ENCODE measurements at places on chromosomes 12 and 14.

DNA sequence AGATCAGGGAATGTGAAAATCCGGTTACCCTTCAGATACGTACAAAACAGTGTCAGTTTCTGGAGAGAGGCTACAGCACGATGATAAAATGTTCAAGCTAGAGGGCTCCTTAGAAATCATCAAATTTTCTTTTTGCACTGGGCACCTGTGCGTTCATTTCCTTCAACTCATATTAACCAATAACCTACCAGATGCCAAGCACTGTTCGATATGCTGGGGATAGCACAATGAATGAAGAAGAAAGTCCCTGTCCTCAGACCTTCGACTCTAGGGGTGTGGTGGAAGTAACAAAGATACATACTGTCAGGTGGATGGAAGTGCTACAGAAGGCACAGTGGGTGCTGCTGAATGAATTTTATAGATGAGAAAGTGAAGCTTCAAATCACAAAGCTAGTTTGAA lies 172.3 kb downstream of the FOXN3 start:
- no peak for DNase-seq

DNA sequence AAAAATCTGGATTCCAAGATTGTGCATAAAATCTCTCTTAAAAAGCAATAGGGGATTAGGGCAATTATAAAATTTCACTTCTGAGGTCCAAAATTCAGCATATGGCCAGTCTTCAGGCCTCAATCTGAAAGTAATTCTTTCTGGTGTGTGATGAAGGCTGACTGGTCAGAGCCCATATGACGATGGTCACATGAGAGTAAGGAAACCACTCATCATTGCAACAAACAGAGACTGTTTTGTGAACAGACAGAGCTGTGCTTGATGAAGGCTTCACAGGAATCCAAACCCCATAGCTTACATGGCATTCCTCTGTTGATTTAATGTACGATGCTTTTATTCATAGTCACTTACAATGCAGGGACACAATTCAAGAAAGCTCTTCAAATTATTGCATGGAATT lies 238.1 kb downstream of the APAF1 start:
- DNase-seq = no peak

GRCh38 chr14:97117693-97118092 lies 320.5 kb downstream of the VRK1 start:
- DNase-seq = no peak

DNA sequence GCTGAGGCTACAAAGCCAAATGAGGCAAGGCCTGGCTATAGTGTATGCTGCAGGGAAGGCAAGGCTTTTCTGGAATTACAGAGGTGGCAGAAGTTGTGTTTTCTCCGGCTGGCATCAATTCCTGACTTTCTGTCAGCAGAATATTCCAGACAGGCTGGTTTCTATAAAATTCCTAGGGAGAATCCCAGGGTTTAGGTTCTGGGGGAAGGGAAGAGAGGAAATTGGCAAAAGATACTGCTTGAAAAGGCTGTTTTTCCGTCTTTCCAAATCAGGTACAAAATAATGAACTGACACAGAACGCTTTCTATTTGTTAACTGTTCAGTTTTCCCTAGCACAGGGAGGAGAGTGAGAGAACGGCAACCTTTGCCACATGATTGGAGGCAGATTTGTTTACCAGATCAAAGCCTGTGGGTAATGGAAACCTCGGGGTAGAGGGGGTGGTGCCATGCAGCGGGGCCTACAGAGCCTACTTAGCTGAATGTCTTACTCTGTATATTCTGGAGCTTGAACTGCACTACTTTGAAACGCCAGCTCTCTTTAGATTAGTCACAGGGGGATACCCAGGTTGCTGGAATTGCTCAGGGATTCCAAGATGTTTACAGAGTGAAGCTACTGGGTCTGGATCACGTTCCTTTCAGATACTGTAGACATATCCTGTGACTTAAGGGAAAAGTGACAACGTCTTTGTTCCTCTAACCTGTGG lies 65.8 kb upstream of the DACT1 start:
- DNase-seq = no peak

- DNase-seq = no peak
Observed at GRCh38 chr12:113825705-113826104, 140.4 kb downstream of the RBM19 start.

DNA sequence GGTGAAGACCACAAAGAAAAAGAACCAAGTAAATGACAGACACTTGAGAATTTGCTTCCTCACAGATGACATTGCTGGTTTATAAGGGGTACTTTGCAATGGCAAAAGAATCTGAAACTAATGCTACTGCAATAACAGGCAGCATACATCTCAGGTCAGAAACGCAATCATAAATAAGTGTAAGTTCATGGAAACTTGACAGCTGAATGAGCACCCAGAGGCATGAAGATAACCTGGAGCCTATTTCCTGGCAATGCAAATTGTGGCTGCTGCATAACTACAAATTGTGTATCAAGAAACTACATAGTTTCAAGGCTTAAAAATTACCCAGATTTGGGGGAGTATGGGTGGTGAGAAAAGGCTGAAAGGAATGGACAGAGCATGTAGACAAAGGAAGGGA lies 8.5 kb upstream of the MYO1A start:
- DNase-seq = no peak

DNA sequence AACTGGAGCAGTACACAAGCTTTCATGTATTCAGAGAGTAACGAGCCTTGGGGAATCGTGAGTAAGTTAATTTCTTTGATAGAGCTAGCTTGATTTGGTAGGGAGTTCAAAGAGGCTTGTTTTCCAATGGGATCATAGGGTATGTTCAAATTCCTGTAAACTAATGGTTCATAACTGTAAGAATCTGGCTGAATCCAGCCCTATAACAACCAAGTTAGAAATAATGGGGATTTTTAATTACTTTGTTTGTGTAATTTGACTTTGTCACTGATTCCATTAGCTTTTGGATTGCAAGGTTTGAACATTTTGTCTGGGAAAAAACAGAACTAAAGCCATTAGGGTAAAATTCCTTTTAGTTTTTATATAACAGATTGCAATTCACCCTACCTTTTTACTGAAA lies 94.0 kb downstream of the WNK1 start:
- DNase-seq = no peak

DNA sequence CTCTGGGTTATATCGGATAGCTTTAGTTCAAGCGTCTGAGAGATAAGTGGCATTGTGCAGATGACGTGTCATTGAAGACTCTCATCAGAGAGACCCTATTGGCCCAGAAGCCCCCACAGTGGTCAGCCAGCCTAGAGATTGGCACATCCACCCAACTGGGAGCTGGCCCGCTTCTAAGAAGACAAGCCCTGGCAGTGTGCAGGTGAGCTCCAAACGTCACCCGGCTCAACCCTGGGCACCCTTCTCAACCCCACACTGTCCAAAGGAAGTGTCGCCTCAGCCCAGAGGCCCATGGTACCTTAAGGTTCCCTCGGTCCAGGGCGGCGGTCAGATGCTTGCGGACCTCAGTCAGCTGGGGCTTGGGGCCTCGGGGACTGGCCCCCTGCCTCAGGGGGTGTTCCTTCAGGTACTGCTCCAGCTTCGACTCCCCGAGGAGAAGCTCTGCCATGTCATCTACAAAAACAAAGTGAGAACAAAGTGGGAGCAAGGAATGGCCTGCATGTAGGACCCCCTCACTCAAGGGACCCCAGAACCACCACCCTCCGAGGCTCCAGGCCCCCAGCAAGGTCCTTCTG lies 30.3 kb downstream of the TTC7B start:
- DNase-seq = no peak

DNA sequence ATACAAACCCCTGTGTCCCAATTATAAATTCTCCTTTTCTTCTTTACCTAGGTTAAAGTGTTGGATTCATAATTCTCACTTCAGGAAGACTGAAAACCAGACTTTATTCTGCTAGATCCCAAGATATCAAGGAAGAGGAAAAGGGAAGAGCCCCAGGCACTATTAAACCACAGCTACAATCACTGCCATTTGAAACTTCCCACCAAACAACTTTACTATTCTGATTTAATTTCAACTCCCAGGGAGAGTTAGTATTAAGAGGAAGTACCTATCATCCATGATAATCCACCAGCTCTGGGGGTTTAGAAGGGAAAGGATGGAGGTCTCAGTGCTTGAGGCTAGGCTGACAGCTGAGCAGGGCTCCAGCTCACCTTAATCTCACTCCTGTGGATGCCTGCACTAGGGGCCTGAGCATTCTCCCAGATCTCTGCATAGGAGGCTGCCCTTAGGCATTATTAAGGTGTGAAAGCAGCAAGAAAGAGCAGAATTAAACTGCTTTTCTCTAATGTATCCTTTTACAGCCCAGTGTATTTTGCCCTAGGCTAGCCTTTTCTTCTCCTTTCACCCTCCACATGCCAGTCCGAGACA lies 52.9 kb downstream of the MYF5 start:
- DNase-seq = no peak

DNA sequence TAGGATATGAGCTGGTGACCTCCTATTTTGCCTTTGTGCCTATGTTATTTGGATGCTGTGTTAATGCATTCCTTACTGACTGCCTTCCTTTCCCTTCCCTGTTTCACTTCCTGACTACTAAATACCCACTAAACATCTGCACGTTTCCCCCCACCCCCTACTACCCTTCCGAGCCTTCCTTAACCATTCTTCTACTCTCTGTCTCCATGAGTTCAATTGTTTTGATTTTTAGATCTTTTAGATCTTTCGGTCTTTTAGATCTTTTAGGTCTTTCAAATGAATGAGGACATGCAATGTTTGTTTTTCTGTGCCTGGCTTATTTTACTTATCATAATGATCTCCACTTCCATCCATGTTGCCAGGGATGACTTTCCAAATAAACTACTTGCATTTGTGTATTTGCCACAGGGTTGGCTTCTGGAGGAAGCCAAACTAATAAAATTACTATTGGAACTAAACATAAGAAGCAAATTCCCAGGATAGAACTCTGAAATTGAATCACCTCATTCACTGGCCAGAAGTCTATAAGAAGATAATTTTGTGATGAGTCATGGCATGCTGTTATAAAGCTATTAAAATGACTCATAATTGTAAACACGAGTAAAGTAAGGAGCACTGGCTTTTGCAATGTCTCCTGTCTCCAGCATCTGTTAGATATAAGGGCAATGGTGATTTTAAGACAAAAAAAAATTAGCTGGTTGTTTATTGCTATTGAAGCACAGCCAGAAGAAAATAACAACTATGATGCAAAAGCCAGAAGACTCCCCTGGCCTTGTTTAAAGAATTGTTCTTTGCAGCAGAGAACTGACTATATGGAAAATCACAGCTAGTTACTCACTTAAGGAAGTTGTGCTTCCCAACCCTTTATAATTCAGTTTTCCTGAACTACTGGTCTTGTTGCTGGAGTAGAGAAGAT lies 586.3 kb downstream of the LRFN5 start:
- no peak for DNase-seq

GRCh38 chr14:104350463-104351185 lies 212.2 kb downstream of the KIF26A start:
- peak; percentile 70 for DNase-seq

- DNase-seq = no peak
Observed at GRCh38 chr12:116138781-116139180, 138.7 kb downstream of the MED13L start.

DNA sequence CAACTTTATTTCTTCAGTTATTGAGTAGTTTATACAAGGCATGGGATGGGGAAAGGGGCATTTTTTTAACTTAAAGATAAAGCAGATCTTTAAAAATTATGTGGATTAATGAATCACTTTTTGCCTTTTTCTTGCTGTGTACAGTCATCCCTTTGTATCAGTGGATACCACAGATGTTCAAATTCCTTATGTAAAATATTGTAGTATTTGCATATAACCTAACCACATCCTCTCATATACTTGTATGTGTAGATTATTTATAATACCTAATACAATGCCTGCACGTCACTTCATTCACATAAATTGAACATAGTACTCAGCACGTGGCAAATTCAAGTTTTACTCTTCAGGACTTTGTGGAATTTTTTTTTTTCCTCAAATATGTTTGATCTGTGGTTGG lies 66.5 kb upstream of the MON2 start:
- no peak for DNase-seq

GRCh38 chr14:28886940-28887339 lies 120.4 kb downstream of the FOXG1 start:
- DNase-seq = no peak

DNA sequence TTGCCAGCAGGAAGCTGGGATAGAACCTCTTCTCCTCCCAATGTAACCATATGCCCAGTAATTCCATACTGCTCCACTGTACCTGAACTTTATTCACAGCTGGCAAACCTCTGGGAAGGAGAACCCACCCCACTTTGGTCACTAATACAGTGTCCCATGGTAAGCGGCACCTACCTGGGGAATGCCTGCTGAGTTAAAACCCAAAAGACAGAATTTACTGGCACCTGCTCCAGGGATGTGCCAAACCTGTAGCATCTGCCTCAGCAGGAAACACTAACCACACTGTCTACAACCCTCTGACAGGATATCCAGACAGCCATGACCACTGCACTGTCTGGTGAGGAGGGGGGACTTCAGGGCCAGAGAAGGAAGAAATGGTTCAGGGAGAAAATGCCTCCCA lies 26.6 kb downstream of the DDX24 start:
- no peak for DNase-seq

GRCh38 chr12:86261142-86261541 lies 5.0 kb upstream of the MGAT4C start:
- DNase-seq = no peak

- DNase-seq = peak; percentile 28
Observed at GRCh38 chr14:89399594-89400068, 17.4 kb downstream of the FOXN3 start.

DNA sequence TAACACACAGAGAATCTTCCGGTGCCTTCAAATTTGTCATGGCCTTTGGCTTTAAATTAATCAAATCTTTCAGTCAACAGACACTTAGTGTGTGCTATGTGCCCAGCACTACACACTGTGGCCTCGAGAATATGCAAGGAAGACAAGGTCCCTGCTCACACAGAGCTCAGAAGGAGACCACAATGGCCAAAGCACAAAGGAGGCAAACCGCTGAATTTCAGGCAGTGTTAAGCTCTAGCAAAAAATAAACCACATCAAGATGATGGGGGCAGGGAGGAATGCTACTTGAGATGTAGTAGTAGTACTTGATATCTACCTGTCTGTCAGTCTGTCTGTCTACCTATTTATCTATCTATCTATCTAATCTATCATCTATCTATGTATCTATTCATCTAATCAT lies 227.9 kb downstream of the TMEM132D start:
- no peak for DNase-seq

DNA sequence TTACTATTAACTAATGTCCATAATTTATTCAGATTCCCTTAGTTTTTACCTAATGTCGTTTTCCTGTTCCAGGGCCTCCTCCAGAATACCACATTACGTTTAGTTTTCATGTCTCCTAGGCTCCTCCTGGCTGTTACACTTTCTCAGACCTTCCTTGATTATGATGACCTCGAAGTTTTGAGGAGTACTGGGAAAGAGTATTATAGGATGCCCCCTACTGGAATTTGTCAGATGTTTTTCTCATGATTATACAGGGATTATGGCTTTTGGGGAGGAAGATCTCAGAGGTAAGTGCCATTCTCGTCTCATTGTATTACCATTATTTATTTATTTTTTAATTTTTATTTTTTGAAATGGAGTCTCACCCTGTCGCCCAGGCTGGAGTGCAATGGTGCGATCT lies 17.7 kb upstream of the C1S start:
- no peak for DNase-seq

Data from posterior cingulate gyrus (tissue), 11 donors.